AG04450 (cell line): ENCODE measurements at places on chromosomes 7 and 10.

- peak; percentile 18 for DNase-seq
Observed at GRCh38 chr10:63553031-63553430, 31.8 kb downstream of the REEP3 start.

- DNase-seq, result no peak
Observed at GRCh38 chr7:55078465-55079372, 59.9 kb downstream of the EGFR start.

DNA sequence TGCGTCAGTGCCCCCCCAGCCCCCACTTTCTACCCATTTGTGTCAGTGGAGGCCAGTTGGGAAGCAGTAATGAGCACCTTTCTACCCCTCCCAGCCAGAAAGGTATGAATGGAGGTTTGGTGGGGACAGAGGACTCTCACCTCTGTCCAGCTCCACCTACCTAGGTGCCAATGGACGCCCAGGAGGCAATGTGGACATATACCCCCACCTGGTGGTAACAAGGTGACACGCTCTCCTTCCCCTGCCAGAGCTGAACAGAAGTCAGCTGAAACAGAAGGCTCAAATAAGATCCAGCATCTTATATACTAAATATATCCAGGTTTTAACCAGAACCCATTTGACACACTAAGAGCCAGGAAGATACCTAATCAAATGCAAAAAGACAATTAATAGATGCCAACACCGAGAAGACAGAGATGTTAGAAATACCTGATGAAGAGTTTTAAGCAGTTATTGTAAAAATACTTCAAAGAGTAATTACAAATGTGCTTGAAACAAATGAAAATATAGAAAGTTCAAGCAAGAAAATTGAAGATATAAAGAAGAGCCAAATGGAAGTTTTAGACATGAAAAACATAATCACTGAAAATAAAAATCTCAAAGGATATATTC, 18.4 kb upstream of the SORCS3 start:
- no peak for DNase-seq

DNA sequence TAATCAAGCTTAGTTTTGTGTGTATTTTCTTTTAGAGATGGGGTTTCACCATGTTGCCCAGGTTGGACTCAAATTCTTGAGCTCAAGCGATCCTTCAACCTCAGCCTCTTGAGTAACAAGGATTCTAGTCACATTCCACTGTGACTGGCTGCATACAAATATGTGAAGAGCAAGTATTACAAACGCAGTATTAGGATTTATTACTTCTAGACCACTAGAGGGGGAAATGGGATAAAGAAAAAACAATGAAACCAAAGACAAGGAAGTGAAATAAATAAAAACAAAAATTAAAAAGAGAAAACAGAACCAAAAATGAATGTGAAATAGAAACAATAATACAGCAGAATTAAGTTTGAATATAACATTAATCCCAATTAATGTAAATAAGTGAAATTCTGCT, 308.7 kb downstream of the ANKRD30A start:
- no peak for DNase-seq

- no peak for DNase-seq
Observed at GRCh38 chr10:89643431-89643811, 1.6 kb downstream of the PANK1 start.

GRCh38 chr10:63066606-63067005, 66.5 kb upstream of the NRBF2 start:
- DNase-seq, result no peak

DNA sequence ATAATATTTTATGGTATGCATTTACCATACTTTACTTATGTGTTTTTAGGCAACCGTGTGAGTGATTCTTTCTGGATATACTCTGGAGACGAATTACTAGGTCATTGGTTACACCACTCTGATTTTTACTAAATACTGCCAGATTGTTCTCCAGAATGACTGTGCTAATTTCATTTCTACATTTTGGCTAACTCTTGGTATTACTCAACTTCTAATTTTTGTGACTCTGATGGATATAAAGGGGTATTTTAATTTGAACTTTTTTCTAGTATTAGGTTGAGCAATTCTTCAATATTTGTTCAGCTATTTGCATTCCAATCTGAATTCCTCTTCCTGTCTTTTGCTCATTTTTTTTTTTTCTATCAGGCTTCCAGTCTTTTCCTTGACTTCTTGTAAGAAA, 223.6 kb downstream of the MDFIC start:
- no peak for DNase-seq

DNA sequence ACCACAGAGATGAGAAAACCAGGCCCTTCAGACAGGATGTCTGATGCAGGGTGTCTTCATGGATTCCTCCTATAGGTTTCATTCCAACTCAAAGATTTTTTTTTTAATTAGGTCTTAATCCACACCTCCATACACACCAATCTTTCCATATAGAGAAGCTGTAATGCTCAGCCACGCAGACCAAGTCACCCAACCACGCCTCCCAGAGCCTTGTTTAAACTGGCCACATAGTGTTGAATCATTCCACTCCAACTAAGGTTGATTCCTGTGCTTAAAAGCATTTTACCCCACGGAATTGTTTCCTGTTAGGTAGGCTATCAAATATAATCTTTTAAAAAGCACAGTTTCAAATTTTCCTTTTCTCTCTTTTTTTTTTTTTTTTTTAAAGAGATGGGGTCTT, 153.6 kb downstream of the TYW1B start:
- no peak for DNase-seq
